Left ventricle myocardium inferior (tissue), 1 donor: ENCODE measurements at places on chromosomes 2 and 18.

GRCh38 chr2:129444751-129445150, 534.7 kb upstream of the RAB6C start:
- no peak overlapping the region for H3K27ac ChIP-seq
- no peaks in the 10 kb centered on the region for H3K4me1 ChIP-seq
- peaks cover 55% of the 10 kb centered on the region for H3K27me3 ChIP-seq
- H3K4me3 ChIP-seq: no peak overlapping the region
- no peak for DNase-seq

DNA sequence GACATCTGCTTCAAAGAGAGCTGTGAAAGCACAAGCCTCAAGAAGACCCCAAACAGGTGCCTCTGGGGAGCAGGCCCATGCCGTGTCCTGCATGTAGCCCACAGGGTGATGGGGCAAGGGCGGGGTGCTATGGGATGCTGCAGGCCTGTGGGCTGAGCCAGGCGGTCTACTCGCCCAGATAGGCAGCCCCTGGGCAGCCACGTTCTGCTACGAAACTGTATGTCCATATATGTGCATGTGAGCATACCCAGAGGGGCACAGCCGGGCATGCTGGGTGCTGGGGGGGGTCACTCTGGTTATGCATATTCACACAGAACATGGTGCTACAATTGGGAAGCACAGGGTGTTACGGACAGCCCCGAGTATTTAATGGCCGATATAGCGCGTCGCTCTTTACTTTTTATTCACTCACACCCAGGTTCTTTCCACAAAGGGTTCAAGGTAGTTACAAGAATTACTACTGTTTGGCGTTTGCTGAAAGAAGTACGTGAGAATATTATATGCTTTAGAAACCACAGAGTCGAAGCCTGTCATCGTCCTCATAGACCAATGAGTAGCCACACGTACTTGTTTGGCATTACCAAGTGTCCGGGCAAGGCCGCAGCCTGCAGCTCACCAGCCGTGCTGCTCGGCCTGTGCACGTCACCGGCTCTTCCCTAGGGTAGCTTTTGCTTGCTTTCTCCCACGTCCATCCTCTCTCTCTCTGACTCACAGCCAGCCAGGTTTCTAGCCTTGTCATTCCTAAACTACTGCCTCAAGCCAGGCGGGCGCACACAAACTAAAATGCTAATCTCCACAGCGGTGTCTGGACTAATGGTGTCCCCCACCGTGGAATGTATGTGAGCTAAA, 14.4 kb downstream of the MTERF4 start:
- no peak for DNase-seq
- no peak overlapping the region for H3K27ac ChIP-seq
- no peaks in the 10 kb centered on the region for H3K4me1 ChIP-seq
- H3K27me3 ChIP-seq: no peaks in the 10 kb centered on the region
- peaks cover 70% of the 10 kb centered on the region for H3K36me3 ChIP-seq
- H3K4me3 ChIP-seq: no peak overlapping the region

GRCh38 chr2:59588286-59588685, 965.2 kb downstream of the BCL11A start:
- no peaks in the 10 kb centered on the region for H3K4me1 ChIP-seq
- H3K27me3 ChIP-seq: no peaks in the 10 kb centered on the region
- no peak for DNase-seq
- no peak overlapping the region for H3K4me3 ChIP-seq
- H3K27ac ChIP-seq: no peak overlapping the region

DNA sequence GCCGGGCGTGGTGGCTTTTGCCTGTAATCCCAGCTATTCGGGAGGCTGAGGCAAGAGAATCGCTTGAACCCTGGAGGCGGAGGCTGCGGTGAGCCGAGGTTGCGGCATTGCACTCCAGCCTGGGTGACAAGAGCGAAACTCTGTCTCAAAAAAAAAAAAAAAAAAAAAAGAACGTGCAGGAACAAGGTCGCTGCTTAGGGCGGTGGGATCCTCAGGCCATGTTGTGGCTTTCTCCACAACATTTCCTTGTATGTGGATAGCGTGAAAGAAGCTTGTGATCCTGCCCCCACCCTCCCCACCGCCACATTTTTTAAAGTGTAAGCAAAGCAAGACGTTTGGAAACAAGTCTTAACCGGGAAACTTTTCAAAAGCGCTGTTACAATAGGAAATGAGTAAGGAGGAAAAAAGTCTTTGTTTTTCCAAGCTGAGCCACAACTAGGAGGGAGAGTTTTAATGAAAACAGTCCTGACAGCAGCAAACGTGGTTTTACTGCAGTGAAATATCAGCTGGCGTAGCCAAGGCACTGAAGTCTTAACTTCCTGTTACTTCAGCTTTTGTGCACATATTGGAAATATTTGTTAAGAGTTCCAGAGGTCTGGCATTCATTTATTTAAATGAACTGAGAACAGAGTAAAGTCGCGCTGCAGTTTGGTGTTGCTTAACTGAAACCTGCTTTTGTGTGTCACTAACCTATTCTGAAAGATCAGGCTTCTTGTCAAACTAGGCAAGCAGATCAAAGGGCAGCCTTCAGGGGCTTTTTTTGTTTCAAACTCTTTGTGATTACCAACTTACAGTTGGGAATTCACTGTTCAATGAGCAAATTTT, 3.8 kb downstream of the TGIF1 start:
- peaks cover 27% of the 10 kb centered on the region for H3K36me3 ChIP-seq
- peak; percentile 20 for DNase-seq
- peaks cover 77% of the 10 kb centered on the region for H3K4me1 ChIP-seq
- H3K4me3 ChIP-seq: peak overlapping the region; percentile 91

DNA sequence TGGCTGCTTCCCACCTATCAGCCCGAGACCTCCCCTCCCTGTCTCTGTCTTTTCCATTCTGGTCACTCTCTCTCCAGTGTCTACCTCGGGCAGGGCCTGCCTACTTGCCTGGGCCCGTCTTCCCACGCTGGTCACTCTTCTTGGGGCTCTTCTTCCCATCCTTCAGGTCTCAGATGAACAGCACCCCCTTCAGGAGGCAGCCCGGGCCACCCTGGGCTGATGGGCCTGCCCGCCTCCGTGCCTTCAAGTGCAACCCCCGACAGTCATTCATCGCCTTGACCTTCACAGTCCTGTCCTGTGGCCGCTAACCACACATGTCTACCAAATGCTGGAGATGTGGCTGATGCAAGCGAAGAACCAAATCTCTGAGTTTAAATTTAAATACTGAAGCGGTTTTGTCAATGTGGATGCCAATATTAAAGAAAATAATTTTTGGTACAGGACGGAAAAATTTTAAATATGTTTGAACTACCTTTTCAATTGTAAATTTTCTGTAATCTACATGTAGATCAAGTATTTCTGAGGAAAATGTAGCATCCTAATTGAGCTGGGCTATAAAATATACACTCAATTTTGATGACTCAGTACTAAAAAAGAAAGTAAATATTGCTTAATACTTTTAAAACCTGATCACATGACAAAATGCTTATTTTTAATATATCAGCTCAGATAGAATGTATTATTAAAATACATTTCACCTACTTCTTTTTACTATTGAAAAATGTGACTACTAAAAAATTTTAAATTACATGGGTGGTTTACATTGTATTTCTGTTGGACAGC, 96.4 kb downstream of the LAMA1 start:
- no peak for DNase-seq
- H3K27ac ChIP-seq: no peak overlapping the region
- H3K36me3 ChIP-seq: no peaks in the 10 kb centered on the region
- no peak overlapping the region for H3K4me3 ChIP-seq
- H3K27me3 ChIP-seq: no peaks in the 10 kb centered on the region
- H3K4me1 ChIP-seq: no peaks in the 10 kb centered on the region

DNA sequence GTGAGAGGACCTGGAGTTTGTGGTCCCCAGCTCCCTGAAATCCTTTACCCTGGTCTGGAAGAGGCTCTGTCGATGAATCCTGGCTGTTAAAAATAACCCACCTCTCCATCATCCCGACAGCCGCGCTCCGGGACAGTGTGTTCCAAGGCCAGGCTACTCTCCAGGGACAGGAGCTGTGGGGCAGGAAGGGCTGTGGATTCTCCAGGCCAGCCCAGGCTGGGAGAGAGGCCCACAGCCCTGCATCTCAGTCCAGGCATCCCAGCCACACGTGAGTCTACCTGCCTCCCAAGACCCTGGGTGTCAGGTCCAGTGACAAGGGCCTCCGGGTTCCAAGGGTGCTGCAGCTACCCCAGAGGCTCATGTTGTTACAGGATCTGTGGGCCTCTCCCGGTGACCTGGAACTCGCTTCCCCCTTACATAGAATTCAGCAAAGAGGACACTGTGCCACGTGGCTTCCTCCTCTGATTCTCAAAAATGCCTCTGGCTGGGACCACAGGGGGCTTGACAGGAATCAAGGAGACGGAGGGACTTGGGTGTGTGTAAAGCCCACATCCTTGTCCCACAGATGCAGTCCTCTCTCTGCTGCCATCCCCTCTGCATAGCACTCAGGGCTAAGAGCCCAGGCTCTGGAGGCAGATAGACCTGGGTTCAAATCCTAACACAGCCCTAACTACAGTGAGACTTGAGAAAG, 17.3 kb downstream of the ADRA2B start:
- H3K4me3 ChIP-seq: peak overlapping the region; percentile 27
- no peaks in the 10 kb centered on the region for H3K27me3 ChIP-seq
- DNase-seq: peak; percentile 82
- H3K27ac ChIP-seq: peak overlapping the region; percentile 94
- no peaks in the 10 kb centered on the region for H3K36me3 ChIP-seq
